ENCODE measurements at places on chromosomes 13 and 19. TPM values are rescaled to one million over a fixed set of nuclear protein-coding genes. Genes with fewer than 3 reads are reported as not detected.

TEAD2 gene
- polyA plus RNA-seq: 35.4 TPM

LILRB2 gene
- polyA plus RNA-seq: 2.0 TPM

DNA sequence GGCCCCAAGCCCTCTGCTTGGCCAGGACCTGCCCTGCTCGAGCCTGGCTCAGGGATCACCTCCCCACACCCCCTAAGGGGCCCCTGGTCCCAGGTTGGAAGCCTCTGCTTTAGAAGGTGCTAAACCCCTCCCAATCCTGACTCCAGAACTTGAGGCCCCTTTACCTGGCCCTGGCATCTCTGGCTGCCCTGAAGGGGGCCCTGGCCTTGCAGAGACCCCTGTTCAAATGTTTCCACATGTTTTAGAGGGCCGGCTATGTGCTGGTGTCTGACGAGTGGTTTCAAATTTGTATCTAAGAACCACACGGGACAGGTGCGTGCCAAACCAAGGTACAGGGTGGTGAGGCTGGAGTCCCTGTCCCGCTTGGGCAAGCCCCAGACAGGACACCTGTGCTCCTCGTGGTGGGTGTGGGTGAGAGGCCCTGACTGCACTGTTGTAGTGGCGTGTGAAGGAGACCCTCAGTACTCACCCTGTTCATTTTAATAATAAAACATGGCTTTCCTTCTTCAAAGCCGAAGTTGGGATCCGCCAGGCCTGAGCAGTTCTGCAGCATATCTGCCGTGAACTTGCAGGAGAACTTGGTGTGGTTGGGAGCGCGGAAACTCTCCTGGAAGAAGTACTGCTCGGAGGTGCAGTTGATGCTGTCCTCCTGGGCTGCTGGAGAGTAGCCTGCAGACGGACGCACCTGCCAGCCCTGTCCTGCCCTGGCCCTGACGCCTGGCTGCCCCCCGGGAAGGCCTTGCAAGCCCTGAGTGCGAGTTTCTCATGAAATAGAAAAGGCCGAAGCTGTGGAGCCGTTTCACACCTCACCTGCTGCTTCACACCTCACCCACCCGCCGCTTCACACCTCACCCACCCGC, 5.4 kb downstream of the ATP4B start:
- H3K4me3 ChIP-seq: no peak overlapping the region
- H3K27me3 ChIP-seq: no peaks in the 10 kb centered on the region
- no peak for DNase-seq
- H3K4me1 ChIP-seq: peaks cover 23% of the 10 kb centered on the region
- peak overlapping the region; percentile 23 for H3K27ac ChIP-seq
- no peaks in the 10 kb centered on the region for H3K36me3 ChIP-seq

DNA sequence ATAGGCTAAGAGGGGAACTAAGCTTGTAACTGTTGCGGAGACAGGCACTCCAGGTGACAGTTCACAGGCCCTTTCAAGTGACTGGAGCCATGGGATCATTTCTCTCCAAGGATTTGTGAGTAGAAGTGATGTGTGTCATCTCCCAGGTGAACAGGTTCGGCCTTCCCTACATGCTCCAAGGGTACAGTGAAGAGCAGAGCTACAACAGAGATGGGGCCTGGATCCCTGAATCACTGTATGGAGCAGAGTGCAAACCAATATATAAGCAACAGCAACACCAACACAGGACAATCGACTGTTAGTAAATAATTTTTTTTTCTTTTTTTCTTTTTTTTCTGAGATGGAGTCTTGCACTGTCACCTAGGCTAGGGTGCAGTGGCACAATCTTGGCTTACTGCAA, 15.0 kb downstream of the ZSCAN18 start:
- no peak overlapping the region for H3K4me3 ChIP-seq
- no peak overlapping the region for H3K27ac ChIP-seq
- H3K36me3 ChIP-seq: peaks cover 57% of the 10 kb centered on the region
- no peaks in the 10 kb centered on the region for H3K27me3 ChIP-seq

DNA sequence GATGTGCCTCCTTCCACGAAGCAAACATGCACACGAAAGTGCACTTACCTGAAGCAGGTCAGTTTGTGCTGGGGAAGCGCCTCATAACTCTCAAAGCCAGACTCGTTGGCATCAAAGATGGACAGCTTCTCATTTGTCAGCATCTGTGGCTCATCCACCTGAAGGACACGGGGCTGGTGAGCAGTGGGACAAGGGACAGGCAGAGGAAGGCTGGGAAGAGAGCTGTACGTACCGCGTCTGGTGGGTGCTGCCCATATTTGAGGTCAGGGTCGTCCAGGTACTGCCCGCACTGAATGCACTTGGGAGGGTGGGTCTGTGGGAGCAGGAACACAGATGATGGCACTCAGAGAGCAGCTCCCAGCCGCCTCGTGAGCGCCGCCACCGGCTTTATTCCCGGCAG, 35.1 kb downstream of the DNMT1 start:
- no peak overlapping the region for H3K4me3 ChIP-seq
- H3K4me1 ChIP-seq: no peaks in the 10 kb centered on the region
- H3K27ac ChIP-seq: no peak overlapping the region
- no peak for DNase-seq
- no peaks in the 10 kb centered on the region for H3K27me3 ChIP-seq

NLRP5 gene
- polyA plus RNA-seq: not detected

DNA sequence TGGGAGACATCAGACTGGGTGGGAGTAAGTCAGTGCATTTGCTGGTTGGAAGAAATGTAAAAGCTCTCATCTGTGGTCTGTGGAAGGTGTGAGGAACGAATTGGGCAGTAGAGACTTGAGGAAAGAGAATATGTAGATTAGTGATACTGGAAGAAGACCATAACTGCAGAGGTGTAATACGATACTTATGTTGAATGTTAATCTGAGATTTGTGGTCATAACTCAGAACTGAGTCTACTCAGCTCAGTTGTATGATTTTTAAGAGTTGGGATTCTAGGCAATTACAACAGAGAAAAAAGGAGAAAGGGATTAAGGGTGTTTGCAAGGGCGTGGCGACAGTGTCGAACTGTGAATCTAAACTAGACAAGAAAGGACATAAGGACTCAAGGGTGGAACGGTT, 3.2 kb upstream of the IL17D start:
- H3K27ac ChIP-seq: no peak overlapping the region
- H3K4me3 ChIP-seq: no peak overlapping the region
- no peak for DNase-seq
- no peaks in the 10 kb centered on the region for H3K36me3 ChIP-seq
- H3K27me3 ChIP-seq: no peaks in the 10 kb centered on the region

ZNF69 gene
- 11.7 TPM for polyA plus RNA-seq

- no peaks in the 10 kb centered on the region for H3K36me3 ChIP-seq
- H3K4me3 ChIP-seq: no peak overlapping the region
- no peaks in the 10 kb centered on the region for H3K27me3 ChIP-seq
- no peak for DNase-seq
These were observed 12.6 kb downstream of the NCR1 start for GRCh38 chr19:54918499-54918898.

GRCh38 chr13:36339600-36340155, 6.5 kb downstream of the SPART start:
- no peaks in the 10 kb centered on the region for H3K27me3 ChIP-seq
- no peak for DNase-seq
- no peak overlapping the region for H3K27ac ChIP-seq
- no peak overlapping the region for H3K4me3 ChIP-seq
- peaks cover 20% of the 10 kb centered on the region for H3K4me1 ChIP-seq
- H3K36me3 ChIP-seq: no peaks in the 10 kb centered on the region

GRCh38 chr19:50739132-50739913, 16.2 kb downstream of the CLEC11A start:
- no peaks in the 10 kb centered on the region for H3K4me1 ChIP-seq

KLK2 gene
- not detected for polyA plus RNA-seq

DNA sequence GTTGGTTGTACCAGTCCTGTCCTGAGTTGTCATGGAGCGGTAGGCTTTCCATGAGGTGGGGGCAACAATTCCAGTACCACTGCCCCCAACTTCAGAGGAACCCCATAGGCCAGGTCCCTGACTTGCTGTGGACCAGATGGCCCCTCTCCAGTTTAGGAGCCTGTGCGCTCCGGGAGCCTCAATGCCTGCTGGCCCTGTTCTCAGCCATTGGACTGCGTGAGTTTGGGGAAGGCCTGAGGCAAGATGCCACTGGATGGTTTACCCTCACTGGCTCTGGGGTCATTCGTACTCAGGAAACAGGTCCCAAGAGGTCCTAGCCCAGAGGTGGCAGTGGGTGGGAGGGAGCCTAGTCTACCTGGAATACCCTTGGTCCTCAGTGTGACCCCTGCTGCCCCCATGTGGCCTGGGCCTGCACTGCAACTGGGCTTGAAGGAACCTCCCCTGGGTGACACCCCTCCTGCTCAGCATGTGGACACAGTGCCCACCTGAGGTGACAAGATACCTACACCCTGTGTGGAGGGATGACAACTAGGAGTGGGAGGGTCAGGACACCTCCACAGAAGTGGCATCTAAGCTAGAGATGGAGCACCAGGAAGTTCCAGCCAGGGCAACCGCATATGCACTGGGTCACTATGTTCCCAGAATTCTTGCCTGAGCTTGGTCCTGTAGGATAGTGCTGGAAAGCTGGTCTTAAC, 6.0 kb upstream of the PRR19 start:
- no peak overlapping the region for H3K27ac ChIP-seq
- peaks cover 58% of the 10 kb centered on the region for H3K36me3 ChIP-seq
- H3K4me3 ChIP-seq: no peak overlapping the region
- no peaks in the 10 kb centered on the region for H3K27me3 ChIP-seq
- H3K4me1 ChIP-seq: no peaks in the 10 kb centered on the region
- DNase-seq: peak; percentile 93

CDKN2D gene
- polyA plus RNA-seq: 9.3 TPM

DNA sequence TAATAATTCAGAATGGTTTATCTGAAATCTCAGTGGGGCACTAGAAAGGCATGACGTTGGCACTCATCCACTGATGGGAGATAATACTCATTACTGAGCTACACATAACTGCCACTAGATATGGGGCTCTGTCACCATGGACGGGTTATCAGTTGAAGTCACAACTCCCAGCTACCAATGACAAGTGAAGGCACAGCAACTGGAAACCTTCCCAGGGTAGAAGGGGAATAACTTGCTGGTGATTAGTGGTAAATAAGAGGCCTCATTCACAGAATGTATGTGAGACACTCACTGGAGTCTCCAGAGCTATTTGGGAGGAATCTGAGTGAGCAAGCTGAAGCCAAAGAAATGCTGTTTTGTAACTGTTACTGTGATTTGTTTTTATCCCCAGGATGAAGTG, 249.6 kb downstream of the ENOX1 start:
- no peak overlapping the region for H3K4me3 ChIP-seq
- no peak overlapping the region for H3K27ac ChIP-seq
- no peaks in the 10 kb centered on the region for H3K36me3 ChIP-seq
- no peak for DNase-seq

ANKRD24 gene
- polyA plus RNA-seq: 1.8 TPM

DNA sequence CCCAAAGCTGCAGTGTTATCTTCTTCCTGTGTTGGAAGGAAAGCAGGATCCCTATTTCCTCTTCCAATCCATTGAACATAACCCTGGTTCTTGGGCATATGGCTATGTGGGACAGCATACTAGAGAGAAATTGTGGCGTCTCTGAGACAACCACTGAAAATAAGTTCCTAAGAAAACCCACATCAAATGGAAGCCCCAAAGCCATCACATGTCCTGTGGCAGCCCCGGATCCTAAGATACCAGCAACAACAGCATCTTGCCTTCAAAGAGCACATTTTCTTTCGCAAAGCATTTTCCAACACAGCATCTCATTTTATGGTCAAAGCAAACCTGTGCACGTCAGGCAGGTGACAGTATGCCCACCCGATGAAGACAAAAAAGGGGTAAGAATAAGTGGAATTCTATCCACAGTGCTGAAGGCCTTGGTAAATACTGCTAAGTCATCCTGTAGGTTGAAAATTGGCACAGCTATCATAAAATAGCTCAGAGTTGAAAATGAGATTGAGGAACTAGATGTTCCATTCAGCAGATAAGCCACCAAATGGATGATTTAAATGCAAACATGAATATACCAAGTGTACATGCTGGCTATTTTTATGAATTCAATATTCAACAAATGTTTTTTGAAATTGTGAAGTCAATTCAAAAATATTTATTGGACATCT, 232.2 kb downstream of the DLEU7 start:
- no peaks in the 10 kb centered on the region for H3K36me3 ChIP-seq
- no peaks in the 10 kb centered on the region for H3K4me1 ChIP-seq
- no peak overlapping the region for H3K4me3 ChIP-seq
- no peaks in the 10 kb centered on the region for H3K27me3 ChIP-seq

- no peak overlapping the region for H3K4me3 ChIP-seq
- H3K27ac ChIP-seq: no peak overlapping the region
- DNase-seq: no peak
These were observed 765.2 kb downstream of the SLITRK1 start for GRCh38 chr13:83117046-83117445.

- H3K36me3 ChIP-seq: no peaks in the 10 kb centered on the region
- H3K27ac ChIP-seq: peak within 1 kb of the TSS; percentile 64
- no peaks in the 10 kb centered on the region for H3K27me3 ChIP-seq
- peak; percentile 94 for DNase-seq
These were observed at the start of gene ENOX1 for GRCh38 chr13:43786766-43787517. TSS of gene ENOX1 (minus strand) at chr13:43786972.

PSG2 gene
- not detected for polyA plus RNA-seq

PTGIR gene
- 1.6 TPM for polyA plus RNA-seq

- no peak overlapping the region for H3K4me3 ChIP-seq
- H3K36me3 ChIP-seq: no peaks in the 10 kb centered on the region
- no peak overlapping the region for H3K27ac ChIP-seq
- H3K4me1 ChIP-seq: no peaks in the 10 kb centered on the region
- H3K27me3 ChIP-seq: no peaks in the 10 kb centered on the region
These were observed 214.0 kb upstream of the HTR2A start for GRCh38 chr13:47110833-47111240.

RASGRP4 gene
- 1.5 TPM for polyA plus RNA-seq

CPAMD8 gene
- polyA plus RNA-seq: 2.3 TPM

All from stomach (tissue), 19 donors.